H9 (cell line): ENCODE measurements at places on chromosomes 5 and 9.

GRCh38 chr9:77585335-77585786 is 62.8 kb downstream of the GNA14 start:
- no peaks in the 10 kb centered on the region for H3K27me3 ChIP-seq
- H3K27ac ChIP-seq, result peak overlapping the region; percentile 98
- peak; percentile 50 for DNase-seq
- H3K36me3 ChIP-seq, result peaks cover 5% of the 10 kb centered on the region; the same call in 2 of the 3 replicates
- H3K4me1 ChIP-seq, result peaks cover 25% of the 10 kb centered on the region
- no peak overlapping the region; the same call in 2 of the 3 replicates for H3K4me3 ChIP-seq

GRCh38 chr9:87587864-87588263 is 90.2 kb downstream of the DAPK1 start:
- no peaks in the 10 kb centered on the region for H3K27me3 ChIP-seq
- H3K27ac ChIP-seq, result no peak overlapping the region
- H3K36me3 ChIP-seq, result 0 out of 2 replicates have a peak, but pooled peaks cover 2% of the 10 kb centered on the region
- DNase-seq, result no peak
- peaks cover 2% of the 10 kb centered on the region; the same call in 1 of the 2 replicates for H3K4me1 ChIP-seq

DNA sequence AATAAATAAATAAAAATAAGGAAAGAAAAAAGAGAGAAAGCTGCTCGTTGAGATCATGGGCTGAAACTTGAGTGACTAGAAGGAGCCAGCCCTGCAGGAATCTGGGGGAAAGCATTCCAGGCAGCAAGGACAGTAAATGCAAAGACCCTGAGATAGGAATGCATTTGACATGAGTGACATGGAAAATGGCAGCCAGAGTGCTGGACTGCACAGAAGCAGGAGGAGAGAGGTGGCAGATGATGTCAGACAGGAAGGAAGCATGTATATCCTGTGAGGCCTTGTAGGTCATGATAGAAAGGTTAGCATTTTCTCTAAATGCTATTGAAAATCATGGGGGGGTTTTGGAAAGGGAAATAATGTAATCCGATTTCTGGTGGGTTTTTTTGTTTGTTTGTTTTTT is 29.1 kb downstream of the ADRA1B start:
- no peak for DNase-seq
- H3K27me3 ChIP-seq, result no peaks in the 10 kb centered on the region
- no peak overlapping the region for H3K27ac ChIP-seq
- H3K4me1 ChIP-seq, result no peaks in the 10 kb centered on the region; the same call in 1 of the 2 replicates

DNA sequence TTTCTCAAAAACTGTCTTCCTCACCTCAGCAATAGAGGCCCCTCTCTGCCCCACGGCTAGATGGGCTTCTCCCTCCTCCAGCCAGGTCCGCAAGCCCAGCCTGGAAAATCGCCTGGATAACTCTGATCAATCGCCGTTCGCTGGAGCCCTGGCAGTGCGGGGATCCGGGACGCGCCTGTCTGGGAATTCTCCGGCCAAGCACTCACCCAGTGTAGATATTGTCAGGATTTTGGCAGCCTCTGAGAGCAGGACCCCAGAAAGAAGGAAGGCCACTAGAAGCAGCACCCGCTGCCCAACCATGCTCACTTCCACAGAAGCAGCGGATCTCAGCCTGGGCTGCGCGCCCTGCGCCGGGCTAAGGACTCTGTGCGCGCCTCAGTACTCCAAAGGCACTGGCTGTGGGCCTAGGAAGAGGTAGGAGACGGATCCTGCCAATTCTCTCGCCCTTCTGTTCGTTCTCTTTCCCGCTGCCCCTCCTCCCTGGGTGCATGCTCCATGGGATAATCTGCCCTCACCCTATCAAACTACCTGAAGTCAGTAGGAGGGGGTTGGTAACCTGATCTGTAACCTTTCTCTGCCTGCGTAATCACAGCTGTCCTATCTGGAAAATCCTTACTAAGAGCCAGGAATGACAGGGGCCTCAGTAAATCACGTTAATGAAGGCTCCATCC is at the start of gene UGT3A1:
Gene UGT3A1, minus strand, starts transcription at position 450 of the 671 bp plus-strand sequence. Its CDS starts 150 bp downstream, at position 300.
- H3K27me3 ChIP-seq, result peaks cover 3% of the 10 kb centered on the region; the same call in 1 of the 2 replicates
- peak; percentile 92 for DNase-seq
- peak within 1 kb of the TSS; percentile 72 for H3K4me3 ChIP-seq
- no peaks in the 10 kb centered on the region for H3K4me1 ChIP-seq
- no peak within 1 kb of the TSS for H3K27ac ChIP-seq

DNA sequence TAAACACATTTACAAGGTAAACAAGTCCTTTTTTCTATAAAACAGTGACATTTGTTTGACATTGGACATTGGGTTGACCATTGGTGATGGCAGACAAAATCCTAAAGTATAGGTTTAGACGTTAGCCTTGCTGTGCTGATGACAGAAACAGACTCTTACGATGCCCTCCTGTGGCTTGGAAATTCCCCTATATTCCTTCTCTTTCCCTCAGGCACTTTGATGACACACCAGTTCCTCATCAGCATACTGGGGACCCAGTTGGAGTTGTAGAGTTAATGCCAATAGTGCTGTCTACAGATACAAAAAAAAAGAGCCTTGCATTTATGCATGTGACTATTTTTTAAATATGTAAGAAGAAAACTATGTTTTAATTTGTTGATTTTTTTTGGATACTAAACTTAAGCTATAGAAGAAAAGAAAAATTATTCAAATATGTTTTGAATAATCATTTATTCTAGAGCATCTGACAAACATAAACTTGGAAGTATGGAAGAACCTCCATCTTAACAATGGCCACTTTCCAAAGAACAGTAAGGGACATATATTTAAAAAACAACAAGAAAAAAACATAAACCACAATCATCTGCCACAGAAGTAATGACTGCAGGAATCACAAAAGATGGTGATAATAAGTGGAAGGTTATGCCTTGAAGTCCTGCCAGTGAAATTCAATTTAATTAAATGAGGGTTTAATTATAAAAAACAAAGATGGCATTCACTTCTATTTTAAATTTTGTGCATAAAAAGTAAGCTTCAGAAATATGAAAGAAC is 75.6 kb upstream of the SNCAIP start:
- H3K27me3 ChIP-seq, result no peaks in the 10 kb centered on the region
- no peak overlapping the region for H3K27ac ChIP-seq
- no peaks in the 10 kb centered on the region; the same call in 2 of the 3 replicates for H3K36me3 ChIP-seq
- H3K4me1 ChIP-seq, result no peaks in the 10 kb centered on the region

GRCh38 chr9:27400334-27400880 is 103.5 kb upstream of the EQTN start:
- no peaks in the 10 kb centered on the region for H3K36me3 ChIP-seq
- no peak overlapping the region for H3K27ac ChIP-seq
- DNase-seq, result no peak
- H3K4me3 ChIP-seq, result no peak overlapping the region

- no peak overlapping the region for H3K27ac ChIP-seq
- H3K4me3 ChIP-seq, result no peak overlapping the region
- H3K36me3 ChIP-seq, result no peaks in the 10 kb centered on the region
- H3K4me1 ChIP-seq, result no peaks in the 10 kb centered on the region
Observed at GRCh38 chr9:115651461-115651860, 502.1 kb upstream of the PAPPA start.

GRCh38 chr5:68046445-68046844 is 169.1 kb upstream of the PIK3R1 start:
- no peak overlapping the region for H3K4me3 ChIP-seq
- no peaks in the 10 kb centered on the region for H3K4me1 ChIP-seq
- no peaks in the 10 kb centered on the region for H3K27me3 ChIP-seq
- no peak for DNase-seq
- H3K36me3 ChIP-seq, result peaks cover 18% of the 10 kb centered on the region
- no peak overlapping the region for H3K27ac ChIP-seq

GRCh38 chr9:38075272-38075671 is 6.2 kb upstream of the SHB start:
- H3K36me3 ChIP-seq, result no peaks in the 10 kb centered on the region
- H3K4me3 ChIP-seq, result no peak overlapping the region
- H3K4me1 ChIP-seq, result no peaks in the 10 kb centered on the region; the same call in 1 of the 2 replicates
- no peak overlapping the region for H3K27ac ChIP-seq
- DNase-seq, result peak; percentile 34

GRCh38 chr9:33510262-33511183 is 13.5 kb upstream of the ANKRD18B start:
- peaks cover 15% of the 10 kb centered on the region for H3K36me3 ChIP-seq
- peak; percentile 64 for DNase-seq
- H3K4me1 ChIP-seq, result no peaks in the 10 kb centered on the region
- H3K4me3 ChIP-seq, result peak overlapping the region; percentile 91
- H3K27ac ChIP-seq, result no peak overlapping the region
- H3K27me3 ChIP-seq, result no peaks in the 10 kb centered on the region

DNA sequence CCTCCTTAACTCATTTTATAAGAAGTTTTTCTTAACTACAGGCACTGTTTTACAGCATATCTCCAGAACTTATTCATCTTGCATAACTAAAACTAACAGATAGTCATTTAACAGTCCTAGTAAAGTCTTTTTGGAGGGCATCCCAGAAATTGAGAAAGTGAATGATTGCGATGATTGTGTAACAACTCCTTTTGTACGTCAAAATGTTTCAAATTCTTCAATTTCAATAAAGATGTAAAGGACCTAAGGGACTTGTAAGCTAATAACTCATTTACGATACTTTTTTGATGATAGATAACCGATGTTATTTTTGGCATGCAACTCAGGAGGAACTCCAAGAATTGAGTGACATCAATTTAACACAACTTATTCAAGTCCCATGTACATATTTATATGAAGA is 42.7 kb downstream of the SVEP1 start:
- no peak for DNase-seq
- H3K4me3 ChIP-seq, result no peak overlapping the region
- H3K27me3 ChIP-seq, result no peaks in the 10 kb centered on the region
- no peaks in the 10 kb centered on the region; the same call in 2 of the 3 replicates for H3K36me3 ChIP-seq
- no peaks in the 10 kb centered on the region for H3K4me1 ChIP-seq

DNA sequence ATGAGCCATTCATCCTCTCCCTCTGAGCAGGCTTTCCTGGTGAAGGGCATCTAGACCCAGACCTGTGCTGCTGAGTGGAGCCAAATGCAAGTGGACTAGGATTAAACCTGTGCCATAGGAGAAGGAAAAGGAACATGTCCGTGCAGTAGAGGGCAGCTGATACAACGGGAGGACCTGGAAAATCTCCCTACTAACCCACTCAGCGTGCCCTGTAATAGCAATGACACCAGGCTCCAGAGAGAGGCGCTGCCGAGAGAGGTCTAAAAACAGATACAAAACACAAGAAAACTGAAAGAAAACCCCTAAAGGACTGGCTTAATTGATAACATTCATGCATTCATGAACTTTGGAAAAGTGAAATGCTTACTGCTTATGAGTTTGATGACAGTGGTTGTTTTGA is 60.8 kb downstream of the PFDN1 start:
- DNase-seq, result peak; percentile 54
- H3K4me1 ChIP-seq, result peaks cover 9% of the 10 kb centered on the region
- peaks cover 6% of the 10 kb centered on the region; the same call in 1 of the 2 replicates for H3K36me3 ChIP-seq
- H3K4me3 ChIP-seq, result no peak overlapping the region
- H3K27me3 ChIP-seq, result no peaks in the 10 kb centered on the region

GRCh38 chr9:104879555-104880309 is 48.2 kb downstream of the ABCA1 start:
- peaks cover 11% of the 10 kb centered on the region for H3K36me3 ChIP-seq
- DNase-seq, result no peak
- H3K4me3 ChIP-seq, result no peak overlapping the region
- H3K27me3 ChIP-seq, result no peaks in the 10 kb centered on the region
- H3K27ac ChIP-seq, result no peak overlapping the region

GRCh38 chr5:170532935-170533334 is 29.1 kb downstream of the KCNIP1 start:
- H3K27me3 ChIP-seq, result no peaks in the 10 kb centered on the region
- no peaks in the 10 kb centered on the region for H3K36me3 ChIP-seq
- H3K4me1 ChIP-seq, result no peaks in the 10 kb centered on the region
- DNase-seq, result no peak

- no peaks in the 10 kb centered on the region for H3K27me3 ChIP-seq
- DNase-seq, result no peak
- no peaks in the 10 kb centered on the region for H3K36me3 ChIP-seq
- no peak overlapping the region for H3K27ac ChIP-seq
Observed at GRCh38 chr9:18632632-18633403, 158.9 kb downstream of the ADAMTSL1 start.

- no peaks in the 10 kb centered on the region; the same call in 2 of the 3 replicates for H3K36me3 ChIP-seq
- H3K4me3 ChIP-seq, result no peak overlapping the region
- no peak for DNase-seq
- H3K4me1 ChIP-seq, result peaks cover 7% of the 10 kb centered on the region; the same call in 1 of the 2 replicates
Observed at GRCh38 chr5:115325296-115325959, 29.0 kb upstream of the CCDC112 start.

DNA sequence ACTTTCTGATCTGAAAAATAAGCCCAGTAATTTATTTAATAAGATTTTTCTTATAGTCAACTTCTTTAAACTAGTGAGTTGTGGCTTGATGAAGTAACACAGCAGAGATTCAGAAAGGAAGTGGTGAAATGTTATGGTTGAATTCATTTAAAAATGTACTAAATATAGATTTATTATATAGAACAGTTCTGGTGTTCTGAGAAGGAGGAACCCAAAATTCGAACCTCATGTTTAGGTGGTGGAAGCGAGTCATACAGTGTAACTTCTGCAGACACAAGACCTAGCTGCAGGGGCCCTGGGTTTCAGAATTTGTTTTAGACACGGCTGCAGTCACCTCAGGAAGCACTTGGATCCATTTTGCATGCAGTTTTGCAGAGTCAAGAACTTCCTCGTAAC is 188.2 kb downstream of the TRIO start:
- no peaks in the 10 kb centered on the region for H3K27me3 ChIP-seq
- no peak overlapping the region for H3K4me3 ChIP-seq
- no peaks in the 10 kb centered on the region for H3K4me1 ChIP-seq
- no peak overlapping the region for H3K27ac ChIP-seq
- DNase-seq, result no peak

DNA sequence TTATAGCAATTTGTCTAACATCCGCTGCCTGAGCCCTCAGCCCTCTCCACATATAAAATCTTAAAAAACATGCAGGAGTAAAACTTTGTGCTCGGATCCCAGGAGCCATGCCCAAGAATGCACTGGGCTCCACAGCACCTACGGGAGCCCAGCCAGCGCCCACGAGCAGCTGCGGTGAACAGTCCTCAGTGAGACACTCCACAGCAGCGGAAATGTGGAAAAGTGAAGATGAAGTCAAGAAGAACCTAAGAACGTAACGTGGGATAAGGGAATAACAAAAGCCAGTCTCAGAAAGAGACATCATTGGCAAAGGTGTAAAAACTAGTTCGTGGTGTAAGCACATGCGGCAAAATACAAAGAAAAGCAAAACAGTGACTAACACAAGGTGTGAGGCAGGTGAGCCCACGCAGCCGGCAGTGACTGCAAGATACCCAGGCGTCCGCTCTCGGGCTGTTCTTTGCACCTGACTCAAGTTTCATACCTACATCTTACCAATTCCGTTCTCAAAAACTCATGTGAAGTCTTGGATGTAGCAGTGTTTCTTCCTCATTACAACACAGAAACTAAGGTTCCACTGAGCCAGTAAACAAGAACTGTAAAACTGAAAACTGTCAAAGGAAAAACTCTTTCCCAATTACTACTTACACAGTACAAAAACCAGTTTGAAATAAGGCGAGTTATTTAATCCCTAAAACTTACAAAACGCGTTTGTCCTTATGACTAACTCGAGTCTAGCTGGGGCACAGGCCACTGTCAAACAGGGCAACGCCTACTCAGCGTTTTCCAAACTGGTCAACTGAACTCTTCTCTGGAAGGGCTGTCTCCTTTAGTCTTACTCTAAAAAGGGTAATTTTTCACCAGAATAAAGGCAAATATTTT is 1.7 kb downstream of the CAMSAP1 start:
- H3K27me3 ChIP-seq, result no peaks in the 10 kb centered on the region; the same call in 1 of the 2 replicates
- no peaks in the 10 kb centered on the region; the same call in 1 of the 2 replicates for H3K4me1 ChIP-seq
- H3K27ac ChIP-seq, result no peak overlapping the region
- DNase-seq, result no peak
- peak overlapping the region; percentile 74 for H3K4me3 ChIP-seq
